ENCODE measurements at places on chromosomes 12 and 14.

GRCh38 chr14:51210594-51210993 lies 29.5 kb upstream of the TMX1 start:
- no peak for DNase-seq

GRCh38 chr14:106842687-106843086 lies 1316.3 kb downstream of the TMEM121 start:
- DNase-seq, result peak; percentile 20

DNA sequence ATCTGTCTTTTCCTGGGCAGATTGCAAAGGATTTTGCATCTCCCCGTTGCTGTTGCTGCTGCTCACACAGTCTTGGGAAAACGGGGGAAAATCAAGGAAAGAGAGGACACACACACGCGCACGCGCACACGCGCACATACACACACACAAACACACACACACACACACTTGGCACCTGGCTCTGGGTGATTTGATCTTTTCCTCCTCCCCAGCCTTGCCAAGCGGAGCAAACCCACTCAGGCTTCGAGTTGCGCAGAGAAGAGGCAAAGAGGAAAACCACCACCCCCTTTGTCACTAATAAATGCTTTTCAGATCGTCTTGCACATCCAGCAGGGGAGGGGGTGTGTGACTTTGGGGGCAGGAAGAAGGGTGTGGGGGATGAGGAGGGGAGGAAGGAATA lies 965 bp upstream of the NOS1 start:
- no peak for DNase-seq

DNA sequence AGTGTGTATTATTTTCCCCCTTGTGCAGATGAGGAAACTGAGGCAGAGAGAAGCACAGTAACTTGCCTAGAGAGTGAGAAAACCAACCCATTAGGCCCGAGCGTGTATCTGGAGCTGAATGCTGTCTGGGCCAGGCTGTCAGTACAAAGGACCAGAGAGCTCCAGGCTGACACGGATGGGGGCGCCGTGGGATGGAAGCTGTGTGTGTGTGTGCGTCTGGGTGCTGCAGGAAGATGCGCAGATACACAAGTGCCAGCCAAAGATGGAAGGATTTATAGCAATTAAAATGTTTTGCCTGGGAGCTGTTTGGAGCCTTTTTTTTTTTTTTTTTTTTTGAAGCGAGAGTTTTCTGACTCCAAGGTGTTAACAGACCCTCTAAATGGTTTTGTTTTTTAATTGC lies 53.7 kb upstream of the GPATCH2L start:
- DNase-seq, result no peak

GRCh38 chr12:45336762-45337596 lies 121.1 kb downstream of the ANO6 start:
- DNase-seq, result peak; percentile 15

- DNase-seq, result peak; percentile 34
Measured at GRCh38 chr12:111437816-111438454, 32.2 kb downstream of the SH2B3 start.

DNA sequence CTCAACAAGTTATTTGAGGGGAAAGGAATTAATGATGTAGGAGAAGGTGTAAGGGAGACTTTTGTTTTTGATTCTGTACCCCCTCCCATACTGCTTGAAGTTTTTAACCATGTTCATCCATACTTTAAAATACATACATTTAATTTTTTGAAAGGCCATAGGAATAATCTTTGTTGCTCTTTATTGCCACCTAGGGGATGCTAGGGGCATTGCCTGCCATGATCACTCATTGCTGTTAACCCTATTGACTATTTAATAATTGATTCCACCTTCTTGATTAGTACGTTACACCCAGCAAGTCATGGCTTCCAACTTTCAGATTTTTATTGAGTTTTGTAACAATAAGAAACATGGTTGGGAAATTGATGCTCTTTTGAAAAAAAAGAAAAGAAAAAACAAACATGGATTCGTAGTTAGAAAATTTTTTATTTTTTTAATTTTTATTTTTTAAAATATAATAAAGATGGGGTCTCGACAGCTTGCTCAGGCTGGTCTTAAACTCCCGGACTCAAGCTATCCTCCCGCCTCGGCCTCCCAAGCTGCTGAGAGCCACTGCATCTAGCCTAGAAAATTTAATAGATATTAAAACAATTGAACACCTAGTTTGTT lies 8.5 kb upstream of the PRKAB1 start:
- no peak for DNase-seq

GRCh38 chr12:43824207-43824775 lies 11.6 kb upstream of the TMEM117 start:
- no peak for DNase-seq

GRCh38 chr14:45258073-45258472 lies 5.1 kb upstream of the MIS18BP1 start:
- DNase-seq, result no peak

GRCh38 chr12:55931317-55931779 lies 386 bp downstream of the DGKA start:
- no peak for DNase-seq

DNA sequence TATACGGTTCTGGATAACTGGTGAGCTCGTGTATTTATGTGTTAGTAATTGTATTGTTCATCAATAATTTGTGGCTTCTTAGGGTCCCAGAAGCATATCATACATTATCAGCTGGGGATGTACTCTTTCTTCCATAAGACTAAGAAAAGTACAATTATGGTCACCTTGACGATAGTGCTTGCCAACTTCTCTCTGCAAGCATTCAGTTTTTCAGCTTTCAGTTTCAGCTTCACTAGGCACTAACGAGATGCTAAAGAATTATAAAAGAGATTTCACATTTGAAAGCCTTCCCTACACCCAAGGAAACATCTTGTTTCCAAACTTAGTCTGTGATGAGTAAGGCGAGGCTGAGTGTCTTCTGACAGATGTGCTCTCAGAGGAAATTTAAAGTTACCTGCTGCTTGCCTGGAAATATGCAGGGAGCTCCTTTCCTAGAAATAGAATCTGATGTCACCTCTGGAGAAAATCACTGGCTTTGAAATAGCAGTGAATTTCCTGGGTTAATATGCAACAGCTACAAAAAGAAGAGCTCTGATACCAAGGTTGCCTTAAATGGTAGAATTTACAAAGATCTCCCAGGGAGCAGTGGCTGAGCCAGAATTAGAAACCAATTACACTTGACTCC lies 1419.9 kb upstream of the TMEM132C start:
- DNase-seq, result no peak

- DNase-seq, result no peak
Measured at GRCh38 chr12:103279444-103279843, 216.3 kb downstream of the C12orf42 start.

- no peak for DNase-seq
Measured at GRCh38 chr14:95185033-95185766, 27.9 kb upstream of the DICER1 start.

GRCh38 chr12:38149395-38150073 lies 167.0 kb upstream of the ALG10B start:
- DNase-seq, result peak; percentile 97

DNA sequence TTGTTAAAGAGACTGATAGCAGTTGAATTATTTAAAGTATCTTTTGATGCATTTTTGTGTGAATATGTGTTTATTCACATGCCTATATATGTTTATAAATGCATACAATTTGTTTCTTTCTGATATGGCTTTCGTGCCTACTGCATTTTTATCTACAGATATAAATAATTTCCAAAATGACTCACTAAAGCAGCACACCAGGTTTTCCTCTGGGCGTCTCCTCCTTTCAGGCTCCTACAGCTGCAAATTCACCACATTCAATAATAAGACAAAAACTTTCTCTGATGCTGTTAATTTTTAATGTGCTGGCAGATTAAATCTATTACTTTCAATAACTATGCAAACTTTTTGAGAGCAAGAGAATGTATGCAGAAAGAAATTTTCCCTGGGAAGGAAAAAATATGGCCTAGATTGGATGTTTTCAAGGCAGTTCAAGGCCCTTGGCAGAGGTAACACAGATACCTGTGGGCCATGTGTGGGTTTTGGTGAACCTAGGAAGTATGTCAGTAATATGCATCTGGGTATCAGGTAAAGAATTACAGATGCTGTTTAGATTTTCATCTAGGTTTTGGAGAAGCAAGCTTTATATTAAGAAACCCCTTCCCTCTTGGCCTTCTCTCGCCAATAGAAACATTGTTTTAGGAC lies 381.8 kb downstream of the EGLN3 start:
- no peak for DNase-seq

- no peak for DNase-seq
Measured at GRCh38 chr12:9820281-9820930, 6.9 kb upstream of the KLRF1 start.

GRCh38 chr12:130514149-130514551 lies 176.5 kb downstream of the PIWIL1 start:
- DNase-seq, result no peak
